ENCODE measurements at places on chromosomes 16 and 17. TPM values are rescaled to one million over a fixed set of nuclear protein-coding genes. Genes with fewer than 3 reads are reported as not detected.
A peak's percentile ranks its signal among the peaks of the same experiment; 100 is the strongest.

The CACNA1H gene
- polyA plus RNA-seq, result not detected

The SPNS2 gene
- not detected for polyA plus RNA-seq

The KRTAP1-5 gene
- not detected for polyA plus RNA-seq

The TTLL6 gene
- 5.1 TPM for polyA plus RNA-seq

DNA sequence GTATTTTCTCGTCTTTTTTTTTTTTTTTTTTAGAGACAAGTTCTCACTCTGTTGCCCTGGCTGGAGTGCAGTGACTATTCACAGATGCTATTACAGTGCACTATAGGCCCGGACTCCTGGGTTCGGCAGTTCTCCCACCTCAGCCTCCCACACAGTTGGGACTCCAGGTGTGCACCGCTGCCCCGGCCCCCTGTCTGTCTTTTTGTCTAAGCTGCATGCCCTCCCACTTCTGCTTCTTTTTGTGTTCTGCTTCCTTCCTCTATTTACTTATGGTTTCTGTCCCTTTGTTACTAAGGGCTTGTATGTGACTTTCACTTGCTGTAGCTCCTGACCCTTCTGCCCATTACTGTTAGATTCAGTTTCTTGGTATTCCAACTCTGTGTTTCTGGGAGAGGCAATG, 20.5 kb downstream of the SLC7A6 start:
- DNase-seq, result no peak

GRCh38 chr17:35788477-35789368, 6.7 kb downstream of the MMP28 start:
- peak; percentile 44 for DNase-seq

GRCh38 chr16:75343286-75343685, 90.0 kb downstream of the CFDP1 start:
- DNase-seq, result no peak

GRCh38 chr16:87435372-87436224, 43.5 kb downstream of the MAP1LC3B start:
- peak; percentile 41 for DNase-seq

- no peak for DNase-seq
Observed at GRCh38 chr16:74811911-74812310, 37.3 kb upstream of the FA2H start.

DNA sequence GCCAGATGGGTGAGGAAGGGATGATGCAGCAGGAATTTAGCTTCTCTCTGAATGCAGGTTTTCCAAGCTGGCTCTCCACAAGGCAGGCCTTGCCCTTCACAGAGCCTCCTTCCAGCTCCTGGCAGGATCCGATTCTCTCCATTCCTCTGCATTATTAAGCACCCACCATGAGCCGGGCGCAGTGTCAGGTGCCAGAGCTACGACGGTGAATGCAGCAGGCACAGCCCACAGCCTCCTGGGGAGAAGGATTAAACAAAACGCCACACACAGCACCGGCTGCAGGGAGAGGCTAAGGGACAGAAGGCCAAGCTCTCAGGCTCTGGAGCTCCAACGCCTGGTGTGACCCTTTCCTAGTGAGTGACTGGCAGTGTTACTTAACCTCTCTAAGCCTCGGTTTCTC, 7.1 kb upstream of the MT2A start:
- no peak for DNase-seq

DNA sequence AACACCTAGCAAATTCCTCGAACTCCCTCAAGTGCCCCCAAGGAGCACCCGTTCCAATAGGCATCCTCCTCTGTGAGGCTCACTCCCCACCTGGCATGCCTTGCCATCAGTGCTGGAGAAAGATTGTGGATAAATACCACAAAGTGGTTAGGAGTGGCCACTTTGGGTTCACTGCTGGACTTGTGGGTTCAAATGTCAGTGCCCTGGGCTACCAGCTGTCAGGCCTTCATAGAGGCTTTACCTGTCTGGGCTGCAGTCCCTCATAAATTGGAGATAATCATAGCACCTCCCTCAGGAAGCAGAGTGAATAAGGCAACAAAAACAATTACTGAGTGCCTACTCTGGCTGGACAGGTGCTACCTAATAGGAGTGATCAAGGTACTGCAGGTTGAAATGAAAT, 1.5 kb upstream of the SYT17 start:
- DNase-seq, result no peak
